SW480 (cell line): ENCODE measurements at places on chromosomes 5 and 9.

GRCh38 chr9:70362952-70363351 lies 51.5 kb downstream of the KLF9 start:
- DNase-seq, result no peak

- DNase-seq, result no peak
Observed at GRCh38 chr9:2874001-2874750, 30.3 kb upstream of the PUM3 start.

DNA sequence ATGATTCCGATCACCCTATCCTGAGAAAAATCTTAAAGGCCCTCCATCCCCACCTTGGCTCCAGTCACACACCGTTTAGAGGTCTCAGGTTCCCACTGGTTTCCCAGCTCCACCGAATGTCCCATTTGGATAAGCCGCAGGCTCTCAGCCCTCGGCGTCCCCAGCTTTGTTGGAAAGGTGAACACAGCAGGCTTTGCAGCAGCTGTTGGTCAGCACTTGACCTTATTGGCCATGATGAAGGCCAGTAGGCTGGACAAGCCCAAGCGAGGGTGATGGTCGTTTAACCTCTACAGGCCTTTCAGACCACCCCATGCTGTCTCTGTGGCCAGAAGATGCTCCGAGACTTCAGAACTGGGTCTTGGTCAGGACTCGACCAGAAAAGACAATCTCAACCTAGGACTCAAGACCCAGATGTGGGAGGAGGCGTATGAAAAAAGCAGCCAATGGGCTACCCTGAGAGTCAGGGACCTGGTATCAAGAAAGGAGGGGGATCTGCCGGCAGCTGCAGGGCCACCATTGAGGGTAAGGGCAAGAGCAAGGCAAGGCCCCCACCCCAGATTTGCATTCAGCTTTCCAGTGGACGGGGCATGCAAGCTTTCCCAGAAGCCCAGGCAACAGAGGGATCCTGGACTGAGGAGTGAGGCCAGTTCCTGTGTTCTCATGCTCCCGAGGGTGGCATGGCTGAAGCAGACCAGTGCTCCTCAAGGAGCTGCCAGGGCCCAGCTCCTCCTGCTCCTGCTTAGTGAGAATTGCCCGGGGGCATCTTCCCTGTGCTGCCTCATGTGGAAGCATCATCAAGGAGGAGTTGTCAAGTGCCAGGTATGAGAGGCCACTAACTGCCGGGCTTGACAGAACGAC lies 13.4 kb downstream of the UBE2QL1 start:
- no peak for DNase-seq

- no peak for DNase-seq
Observed at GRCh38 chr9:34451135-34451534, 7.2 kb downstream of the FAM219A start.

DNA sequence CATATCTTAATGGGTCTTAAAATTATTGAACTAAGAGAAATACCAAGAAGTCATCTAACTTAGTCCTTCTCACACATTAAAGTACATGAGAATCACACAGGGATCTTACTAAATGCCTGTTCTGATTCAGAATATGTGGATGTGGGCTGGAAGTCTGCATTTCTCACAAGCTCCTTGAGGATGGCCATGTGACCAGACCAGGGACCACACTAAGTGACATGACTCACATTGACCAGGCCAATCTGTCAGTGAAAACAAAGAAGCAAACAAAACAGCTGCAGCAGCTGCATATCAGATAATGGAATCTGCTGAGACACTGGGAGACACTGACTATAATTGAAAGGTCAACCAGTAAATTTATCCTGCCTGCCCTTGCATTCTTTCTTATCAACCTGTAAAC lies 110.5 kb downstream of the ADAMTS12 start:
- DNase-seq, result peak; percentile 3

GRCh38 chr9:82273121-82273520 lies 284.5 kb downstream of the SPATA31D1 start:
- DNase-seq, result no peak

DNA sequence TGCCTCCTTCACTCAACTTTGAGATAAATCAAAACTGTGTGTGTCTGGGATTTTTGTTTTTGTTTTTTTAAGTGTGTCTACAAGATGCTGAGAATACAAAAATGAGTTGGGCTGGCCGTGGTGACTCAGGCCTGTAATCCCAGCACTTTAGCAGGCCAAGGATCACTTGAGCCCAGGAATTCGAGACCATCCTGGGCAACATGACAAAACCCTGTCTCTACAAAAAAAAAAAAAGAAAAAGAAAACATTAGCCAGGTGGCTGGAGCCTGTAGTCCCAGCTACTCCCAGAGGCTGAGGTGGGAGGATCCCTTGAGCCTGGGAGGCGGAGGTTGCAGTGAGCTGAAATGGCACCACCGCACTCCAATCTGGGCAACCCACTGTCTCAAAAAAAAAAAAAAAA lies 21.0 kb downstream of the HNRNPK start:
- DNase-seq, result no peak

GRCh38 chr5:107610798-107611197 lies 59.9 kb downstream of the EFNA5 start:
- no peak for DNase-seq

- no peak for DNase-seq
Observed at GRCh38 chr5:163565492-163565891, 60.1 kb downstream of the MAT2B start.

DNA sequence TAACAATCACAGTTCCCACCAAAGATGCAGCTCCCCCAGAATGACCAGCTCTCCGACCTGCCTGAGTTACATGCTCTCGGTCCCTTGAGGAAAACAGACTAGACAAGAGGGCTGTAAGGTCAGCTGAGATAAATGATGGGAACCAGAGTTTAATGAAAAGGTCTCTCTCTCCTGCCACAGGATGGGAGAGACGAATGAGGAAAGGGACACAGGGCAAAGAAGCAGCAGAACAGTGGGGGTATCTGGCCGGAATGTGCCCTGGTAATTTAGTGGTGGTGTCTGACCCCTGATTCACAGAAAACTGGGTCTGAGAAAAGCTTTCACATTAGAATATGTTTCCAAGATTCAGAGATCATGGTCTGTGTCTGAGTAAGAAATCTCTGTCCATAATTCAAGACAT lies 118.5 kb downstream of the BRINP1 start:
- DNase-seq, result no peak

DNA sequence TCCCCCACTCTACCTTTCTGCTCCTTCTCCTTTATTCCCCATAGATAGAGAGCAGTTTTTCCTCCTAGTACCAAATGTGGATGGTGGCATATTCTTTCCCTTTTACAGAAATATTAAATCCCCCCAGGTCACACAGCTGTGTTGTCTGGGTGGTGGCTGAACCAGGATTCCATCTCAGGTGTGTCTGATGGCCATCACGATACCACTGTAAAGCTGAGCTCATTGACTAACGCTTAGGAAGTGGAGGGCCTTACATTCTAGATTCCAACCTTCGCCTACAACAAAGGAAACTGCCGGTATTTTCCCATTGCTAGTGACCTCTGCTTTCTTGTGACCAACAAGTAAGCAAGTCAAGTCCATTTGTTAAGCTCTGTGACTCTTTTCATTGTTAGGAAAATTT lies 131.9 kb upstream of the KLF4 start:
- DNase-seq, result no peak

DNA sequence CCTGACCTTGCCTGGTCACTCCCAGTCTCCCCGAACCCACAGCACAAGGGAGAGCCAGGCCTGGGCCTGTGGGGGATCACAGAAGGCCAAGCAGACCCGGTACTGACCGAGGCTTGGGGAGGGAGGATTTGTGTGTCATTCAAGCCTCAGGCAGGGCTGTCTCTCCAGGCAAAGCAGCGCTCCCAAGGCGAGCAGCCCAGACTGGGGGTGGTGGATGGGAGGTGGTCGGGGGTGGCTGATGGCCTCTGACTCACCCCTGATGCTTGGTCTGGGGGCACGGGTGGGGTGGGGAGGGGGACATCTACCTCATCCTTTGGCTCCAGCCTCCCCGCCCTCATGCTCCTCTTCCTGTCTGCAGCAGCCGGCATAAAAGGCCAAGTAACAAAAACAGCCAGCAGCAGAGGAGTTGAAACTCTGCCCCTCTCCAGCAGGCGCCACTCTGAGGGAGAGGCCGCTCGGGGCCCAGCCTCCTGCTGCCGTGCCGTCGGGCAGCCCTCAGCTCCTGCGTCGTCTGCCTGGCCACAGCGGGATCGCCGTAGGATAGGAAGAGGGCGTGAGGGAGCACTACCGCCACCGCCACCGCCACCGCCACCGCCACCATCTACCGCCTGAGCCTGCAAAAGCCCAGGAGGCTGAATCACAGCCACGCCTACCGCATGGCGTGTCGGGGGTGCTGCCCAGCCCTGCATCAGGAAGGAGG lies 166.0 kb downstream of the OLFM1 start:
- peak; percentile 75 for DNase-seq

GRCh38 chr5:83387041-83387440 lies 84.5 kb upstream of the VCAN start:
- DNase-seq, result no peak

DNA sequence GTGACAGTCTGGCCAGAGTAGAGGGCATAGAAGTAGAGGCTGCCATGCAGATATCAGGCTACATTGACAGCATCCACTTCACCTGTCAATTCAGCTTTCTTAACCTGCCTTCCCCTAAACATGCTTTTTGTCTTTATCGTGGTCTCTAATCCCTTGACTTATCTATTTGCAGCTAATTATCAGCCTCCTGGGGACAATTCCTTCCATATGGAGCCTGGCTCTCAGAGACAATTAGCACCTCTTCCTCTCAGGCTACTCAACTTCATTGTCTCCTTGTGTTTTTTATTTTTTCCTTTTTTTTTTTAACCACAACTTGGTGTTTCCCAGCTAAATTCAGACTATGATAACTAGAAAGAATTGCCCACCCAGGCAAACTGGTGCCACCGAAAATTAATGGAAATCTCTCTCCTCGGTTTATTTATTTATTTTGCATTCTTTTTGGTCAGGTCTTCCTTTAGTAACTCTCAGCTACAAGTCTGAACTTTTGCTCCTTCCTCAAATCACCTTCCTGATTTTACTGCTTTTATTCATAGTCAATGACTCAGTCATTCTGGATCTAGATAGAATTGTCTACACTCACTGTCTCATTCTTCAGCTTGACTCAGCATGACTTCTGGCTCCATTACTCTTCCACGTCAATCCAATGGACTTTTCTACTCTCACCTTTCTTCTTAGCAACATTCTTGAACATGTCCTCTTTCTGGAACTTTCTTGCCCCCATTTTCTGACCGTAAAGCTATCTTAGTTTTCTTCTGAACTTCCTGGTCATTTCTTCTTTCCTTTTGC lies 63.0 kb upstream of the BASP1 start:
- no peak for DNase-seq
